ENCODE measurements at places on chromosomes 7 and 10.

DNA sequence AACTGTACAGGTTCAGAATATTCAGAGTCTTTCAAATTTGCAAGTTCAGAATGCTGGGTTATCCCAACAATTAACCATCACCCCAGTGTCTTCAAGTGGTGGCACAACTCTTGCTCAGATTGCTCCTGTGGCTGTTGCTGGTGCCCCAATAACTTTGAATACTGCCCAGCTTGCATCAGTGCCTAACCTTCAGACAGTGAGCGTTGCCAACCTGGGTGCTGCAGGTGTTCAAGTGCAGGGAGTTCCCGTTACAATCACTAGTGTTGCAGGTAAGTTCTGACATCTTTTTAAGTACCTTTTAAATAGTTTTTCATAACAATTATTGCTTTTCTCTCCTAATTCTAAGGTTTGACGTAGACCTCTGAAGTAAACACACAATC, 2.7 kb downstream of the SP4 start:
- DNase-seq: no peak

GRCh38 chr7:74579800-74580685, 77.5 kb upstream of the GTF2I start:
- peak; percentile 15 for DNase-seq

DNA sequence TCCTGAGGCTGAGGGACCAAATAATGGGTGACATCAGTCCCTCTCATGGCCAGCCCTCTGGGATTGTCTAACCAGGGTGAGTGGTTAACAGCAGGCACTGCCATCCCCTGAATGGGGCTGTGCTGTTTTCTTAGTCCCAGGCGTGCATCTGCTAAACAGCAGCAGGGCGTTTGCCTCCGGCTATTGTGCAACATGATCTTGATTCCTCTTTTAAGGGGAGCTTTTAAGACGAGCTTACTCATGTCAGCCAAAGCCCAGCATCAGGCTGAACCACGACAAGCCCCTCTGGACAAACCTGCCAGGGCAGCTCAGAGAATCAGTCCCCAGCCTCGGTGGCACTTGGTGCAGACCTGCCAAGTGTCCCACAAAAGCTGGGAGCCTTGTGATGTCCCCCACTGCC, 16.2 kb upstream of the IGFBP3 start:
- no peak for DNase-seq

DNA sequence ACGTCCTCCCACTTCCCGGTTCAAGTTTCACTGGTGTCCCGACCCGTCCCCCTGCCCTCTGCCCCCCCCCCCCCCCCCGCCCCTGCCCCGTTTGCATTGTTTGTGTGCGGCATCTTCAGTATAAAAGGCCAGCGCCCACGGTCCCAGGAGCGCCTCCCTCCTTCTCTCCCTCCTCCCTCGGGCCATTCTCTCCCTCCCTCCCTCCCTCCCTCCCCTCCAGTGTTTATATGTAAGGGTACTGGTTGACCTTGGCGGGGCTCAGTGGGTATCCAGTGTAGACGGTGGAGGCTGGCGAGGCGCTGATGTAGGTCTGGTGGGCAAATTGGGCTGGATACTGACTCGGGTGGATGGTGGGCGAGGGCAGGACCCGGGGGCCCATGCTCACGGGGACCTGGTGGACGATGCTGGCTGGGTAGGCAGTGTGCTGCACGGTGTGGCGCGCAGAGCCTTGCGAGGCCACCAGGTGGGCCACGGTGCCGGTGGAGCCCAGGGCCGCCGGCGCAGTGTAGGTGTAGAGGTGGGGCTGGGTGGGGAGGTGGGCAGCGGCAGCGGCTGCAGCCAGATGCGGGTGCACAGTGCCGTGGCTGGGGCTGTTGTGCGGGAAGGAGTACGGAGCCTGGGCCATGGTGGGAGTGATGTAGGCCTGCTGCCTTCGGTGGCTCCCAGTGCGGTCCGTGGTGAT, 49.4 kb downstream of the CLEC2L start:
- DNase-seq: no peak

GRCh38 chr10:126558881-126559280, 111.6 kb downstream of the C10orf90 start:
- DNase-seq: no peak

DNA sequence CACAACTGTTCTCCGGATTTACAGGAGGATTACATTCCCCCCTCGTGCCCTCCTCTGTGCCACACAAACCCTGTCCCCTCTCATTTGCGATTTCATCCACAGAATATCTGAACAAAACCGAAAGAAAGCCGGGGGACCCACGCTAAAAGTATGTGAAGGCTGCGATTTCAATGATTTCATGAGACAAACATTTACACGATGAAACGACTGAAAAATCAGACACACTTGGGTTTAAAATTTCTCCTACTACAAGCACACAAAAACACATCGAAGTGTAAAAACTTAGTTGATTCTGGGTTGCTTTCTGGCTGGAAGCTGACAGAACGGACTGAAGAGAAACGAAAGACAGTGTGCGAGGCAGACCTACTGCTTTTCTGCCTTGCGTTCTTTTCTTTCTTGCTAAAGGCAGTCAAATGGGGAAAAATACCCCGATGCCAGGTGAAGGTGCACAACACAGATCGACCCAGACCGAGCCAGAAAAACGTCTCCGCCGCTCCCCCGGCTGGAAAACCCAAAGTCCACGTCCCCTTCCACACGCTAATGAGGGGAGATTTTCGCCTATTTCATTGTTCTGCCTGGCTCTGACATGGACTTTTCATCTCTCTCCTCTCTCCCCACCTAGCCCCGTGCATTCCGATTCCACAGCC, 1.2 kb downstream of the HIPK2 start:
- peak; percentile 57 for DNase-seq

DNA sequence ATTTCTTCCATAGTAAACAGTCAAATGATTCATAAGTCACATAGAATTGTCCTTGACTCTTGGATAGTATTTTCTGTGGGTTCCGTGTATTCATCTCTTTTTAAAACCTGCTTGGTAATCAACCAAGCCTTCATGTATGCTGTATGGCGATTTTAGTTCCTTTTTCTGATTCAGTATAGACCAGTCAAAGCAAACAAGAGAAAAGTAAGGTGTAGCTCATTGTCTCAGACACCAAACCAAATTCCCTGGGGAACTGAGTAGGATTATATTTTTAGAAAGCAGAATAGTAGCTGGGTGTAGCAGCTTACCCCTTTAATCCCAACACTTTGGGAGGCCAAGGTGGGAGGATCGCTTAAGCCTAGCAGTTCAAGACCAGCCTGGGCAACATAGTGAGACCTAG, 240.5 kb downstream of the BBS9 start:
- no peak for DNase-seq

DNA sequence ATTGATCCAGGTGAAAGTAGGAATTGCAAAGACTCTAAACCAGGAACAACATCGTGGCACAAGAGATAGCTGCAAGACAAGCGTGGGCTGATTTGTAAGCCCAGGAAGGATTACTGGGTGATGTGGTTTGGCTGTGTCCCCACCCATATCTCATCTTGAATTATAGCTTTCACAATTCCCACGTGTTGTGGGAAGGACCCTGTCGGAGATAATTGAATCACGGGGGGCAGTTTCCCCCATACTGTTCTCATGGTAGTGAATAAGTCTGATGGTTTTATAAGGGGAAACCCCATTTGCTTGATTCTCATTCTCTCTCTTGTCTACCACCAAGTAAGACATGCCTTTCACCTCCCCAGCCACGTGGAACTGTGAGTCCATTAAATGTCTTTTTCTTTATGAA, 59.5 kb downstream of the ST8SIA6 start:
- DNase-seq: no peak

DNA sequence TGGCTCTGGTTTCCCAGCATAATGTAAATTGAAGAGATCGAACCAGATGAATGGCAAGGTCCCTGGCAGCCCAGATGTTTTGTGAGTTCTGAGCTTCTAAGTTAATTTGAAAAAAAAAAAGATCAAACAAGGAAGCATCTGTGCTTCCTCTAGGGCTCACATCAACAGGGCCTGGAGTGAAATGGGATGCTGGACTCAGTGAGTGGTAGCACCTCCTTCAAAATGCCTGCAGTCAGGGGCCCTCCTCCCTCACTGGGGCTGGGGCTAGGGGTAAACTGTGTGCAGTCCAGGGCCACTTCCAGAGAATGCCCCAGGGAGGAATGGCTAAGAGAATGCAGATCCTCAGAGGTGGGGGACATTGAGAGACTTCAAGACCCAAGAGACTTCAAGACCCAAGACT, 6.0 kb upstream of the CUEDC2 start:
- no peak for DNase-seq

- peak; percentile 70 for DNase-seq
Observed at GRCh38 chr10:11875494-11876281, 52.5 kb downstream of the PROSER2 start.

DNA sequence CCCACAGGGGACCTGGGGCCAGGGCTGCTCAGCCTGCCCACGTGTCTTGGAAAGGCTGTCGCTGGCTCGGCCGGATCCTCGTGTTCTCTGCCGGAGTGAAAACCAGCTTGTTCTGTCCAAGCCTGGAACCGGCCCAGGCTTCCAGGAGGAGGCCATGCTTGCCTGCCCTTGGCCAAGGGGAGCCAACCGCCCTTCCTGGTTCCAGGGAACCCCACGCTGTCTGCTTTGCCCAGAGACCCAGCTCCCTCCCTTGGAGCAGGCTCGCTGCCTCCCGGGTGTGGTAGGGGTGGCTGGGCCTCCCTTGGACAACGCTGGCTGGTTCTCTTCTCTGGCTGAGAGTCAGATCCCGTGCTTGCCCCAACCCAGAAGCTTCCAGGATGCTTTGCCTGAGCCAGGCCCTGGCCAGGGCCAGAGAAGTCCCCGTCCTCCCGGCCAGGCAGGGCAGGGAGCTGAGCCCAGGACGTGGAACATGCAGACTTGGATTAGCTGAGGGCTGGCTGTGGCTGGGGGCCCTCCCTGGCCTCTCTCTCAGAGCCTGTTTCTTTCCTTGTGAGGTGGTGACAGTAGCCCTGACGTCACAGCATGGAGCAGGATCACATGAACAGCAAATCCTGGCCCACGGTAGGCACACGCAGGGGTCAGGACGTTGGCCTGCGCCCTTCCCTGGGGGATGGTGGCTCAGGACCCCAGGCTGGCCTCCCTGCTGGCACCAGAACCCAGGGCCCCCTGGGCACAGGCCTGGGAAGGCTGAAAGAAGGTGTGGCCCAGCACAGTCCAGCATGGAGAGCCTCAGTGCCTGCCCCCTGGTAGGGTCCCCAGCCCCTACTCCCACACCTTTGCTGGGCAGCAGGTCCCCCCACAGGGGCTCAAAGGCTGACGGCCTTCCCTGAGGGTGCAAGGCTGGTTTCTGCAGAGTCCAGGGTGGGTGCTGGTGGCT, 67.5 kb downstream of the PWWP2B start:
- no peak for DNase-seq

- peak; percentile 29 for DNase-seq
Observed at GRCh38 chr10:24432478-24433416, 223.8 kb downstream of the KIAA1217 start.

DNA sequence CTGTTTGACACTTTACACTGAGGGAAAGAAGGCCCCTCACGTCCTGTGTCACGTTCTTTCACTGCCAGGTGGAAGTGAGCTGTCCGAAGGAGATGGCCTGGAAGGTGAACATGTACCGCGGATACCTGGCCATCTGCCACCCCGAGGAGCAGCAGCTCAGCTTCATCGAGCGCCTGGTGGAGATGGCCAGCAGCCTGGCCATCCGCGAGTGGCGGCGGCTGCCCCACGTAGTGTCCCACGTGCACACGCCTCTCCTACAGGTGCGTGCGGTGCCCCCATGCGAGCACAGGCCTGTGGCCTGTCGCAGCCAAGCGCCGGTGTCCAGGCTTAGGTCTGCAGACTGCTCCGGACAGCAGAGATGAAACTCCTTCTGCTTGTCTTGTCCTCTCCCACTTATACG, 103.4 kb downstream of the TRRAP start:
- no peak for DNase-seq

- no peak for DNase-seq
Observed at GRCh38 chr7:131521651-131522163, 34.7 kb downstream of the PODXL start.

DNA sequence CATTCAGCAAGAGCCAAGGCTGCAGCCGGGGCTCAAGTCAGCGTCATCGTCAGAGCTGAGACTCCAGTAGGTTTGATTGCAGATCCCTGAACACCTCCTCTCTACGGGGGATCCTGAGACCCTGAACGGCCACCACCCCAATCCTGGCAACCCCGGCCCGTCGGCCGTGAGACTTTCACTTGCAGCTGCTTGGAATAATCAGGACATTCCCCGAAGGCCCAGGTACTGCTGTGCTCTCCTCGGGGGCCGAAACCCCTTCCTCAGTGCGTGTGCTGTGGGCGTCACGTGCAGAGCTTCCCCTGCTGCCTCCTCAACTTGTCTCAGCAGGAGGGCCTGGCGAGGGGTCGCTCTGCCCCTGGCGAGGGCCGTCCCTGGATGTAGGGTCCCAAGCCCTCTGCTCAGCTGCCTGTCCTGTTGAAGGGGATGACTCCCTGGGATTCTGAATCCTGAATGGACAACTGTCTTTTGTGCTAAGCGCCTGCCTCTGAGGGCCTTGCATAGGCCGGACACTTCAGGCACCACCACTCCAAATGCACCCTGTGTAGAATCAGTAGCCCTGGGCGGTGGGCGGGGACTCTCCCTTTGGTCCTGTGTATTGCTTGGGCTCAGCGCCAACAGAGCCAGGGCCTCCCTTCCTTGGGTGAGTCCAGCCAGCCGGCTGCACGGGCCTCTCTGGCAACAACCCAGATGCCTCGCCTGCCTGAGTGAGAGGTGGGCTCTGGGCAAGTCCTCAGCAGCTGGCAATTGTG, 63.8 kb upstream of the EBF3 start:
- no peak for DNase-seq
